Right atrium auricular region (tissue), 2 donors: ENCODE measurements at places on chromosomes 7 and 10. TPM values are rescaled to one million over a fixed set of nuclear protein-coding genes. Genes with fewer than 3 reads are reported as not detected.

Gene EIF5AL1
- 0.08 TPM for total RNA-seq

Gene TMEM184A
- not detected for total RNA-seq

Gene ZFYVE27
- total RNA-seq: 16.1 TPM

Gene DRGX
- total RNA-seq: not detected

Gene ASL
- total RNA-seq: 13.0 TPM

Gene TUBB8
- total RNA-seq: not detected

Gene DYDC2
- total RNA-seq: not detected

Gene PIP
- total RNA-seq: not detected

Gene TRPV5
- total RNA-seq: not detected

Gene BTBD16
- total RNA-seq: not detected

Gene RBAK
- total RNA-seq: 6.9 TPM

Gene PLAC9
- 25.5 TPM for total RNA-seq

Gene FAM25C
- not detected for total RNA-seq

Gene FASTK
- 85.9 TPM for total RNA-seq

Gene UPK3B
- total RNA-seq: 126 TPM

Gene ITIH5
- total RNA-seq: 7.3 TPM

Gene PRF1
- total RNA-seq: 1.1 TPM

Gene PNLIPRP2
- total RNA-seq: not detected

Gene SPDYE1
- total RNA-seq: not detected

Gene MSMB
- not detected for total RNA-seq

Gene YKT6
- 43.9 TPM for total RNA-seq

Gene PLAU
- total RNA-seq: 3.9 TPM

Gene LIPN
- not detected for total RNA-seq

Gene HHEX
- 2.1 TPM for total RNA-seq

Gene SEMA3E
- 0.59 TPM for total RNA-seq

Gene SLC13A4
- 0.12 TPM for total RNA-seq

Gene CHAT
- total RNA-seq: not detected

Gene ANKRD22
- not detected for total RNA-seq

Gene PMS2
- total RNA-seq: 5.3 TPM

Gene ZC3HAV1L
- 7.3 TPM for total RNA-seq

Gene TMEM26
- 0.11 TPM for total RNA-seq

Gene ATOH7
- not detected for total RNA-seq

Gene STEAP2
- 22.2 TPM for total RNA-seq

Gene AP3M1
- total RNA-seq: 27.6 TPM

Gene CD36
- 1,029 TPM for total RNA-seq

Gene MYPN
- total RNA-seq: 93.5 TPM

Gene FGFR2
- total RNA-seq: 19.0 TPM

Gene HOGA1
- 17.6 TPM for total RNA-seq

Gene SSC4D
- 0.35 TPM for total RNA-seq

Gene PON1
- not detected for total RNA-seq

Gene ADARB2
- 0.33 TPM for total RNA-seq

Gene CRYGN
- total RNA-seq: 0.90 TPM

Gene MSS51
- 0.47 TPM for total RNA-seq

Gene FFAR4
- 0.31 TPM for total RNA-seq
